Progenitor cell of endocrine pancreas (in vitro differentiated cells): ENCODE measurements at places on chromosomes 13 and 19.

DNA sequence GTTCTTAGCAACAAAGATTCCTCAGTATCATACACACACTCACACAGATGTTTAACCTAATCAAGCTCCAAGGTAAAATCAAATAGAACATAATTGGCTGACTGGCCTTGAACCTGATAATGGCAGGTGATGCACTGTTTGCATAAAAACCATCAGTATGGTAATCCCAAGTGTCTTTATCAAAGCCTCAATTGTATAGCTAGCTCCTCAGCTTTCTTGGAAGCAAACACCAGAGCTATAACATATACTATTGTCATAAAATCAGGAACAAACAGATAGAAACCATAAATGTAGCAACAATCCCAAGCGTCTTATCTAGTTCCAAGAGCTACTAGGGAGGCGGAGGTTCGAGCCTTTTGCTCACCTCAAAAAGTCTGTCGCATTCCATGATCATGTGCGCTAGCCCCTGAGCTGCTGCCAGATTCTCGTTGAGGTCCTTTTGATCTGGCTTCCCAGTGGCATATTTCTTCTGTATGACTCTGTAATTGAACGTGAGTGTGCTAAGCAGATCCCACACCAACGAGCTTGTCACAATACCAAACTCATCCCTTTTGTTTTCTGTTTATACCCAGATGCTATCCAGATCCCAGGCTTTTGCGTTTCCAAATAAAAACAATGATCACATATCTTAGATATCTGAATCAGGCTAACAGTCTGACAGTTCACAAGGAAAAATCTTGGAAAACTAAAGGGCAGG, 95.3 kb downstream of the KL start:
- DNase-seq, result no peak

DNA sequence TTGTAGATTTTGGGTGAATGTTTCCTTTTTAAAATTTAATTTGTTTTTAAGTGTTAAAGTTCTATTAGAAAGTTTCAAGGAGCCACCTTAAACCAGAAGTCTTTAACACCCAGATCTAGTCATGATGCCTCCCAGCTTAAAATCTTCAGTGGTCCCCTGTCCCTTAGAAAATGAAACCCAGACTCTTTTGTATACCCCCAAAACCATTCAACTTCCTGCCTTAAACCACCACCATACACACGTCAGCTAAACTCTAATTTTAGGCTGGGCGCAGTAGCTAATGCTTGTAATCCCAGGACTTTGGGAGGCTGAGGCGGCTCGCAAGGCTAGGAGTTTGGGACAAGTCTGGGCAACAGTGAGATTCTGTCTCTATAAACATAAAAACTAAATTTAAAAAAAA, 37.9 kb downstream of the N4BP2L1 start:
- DNase-seq, result no peak

DNA sequence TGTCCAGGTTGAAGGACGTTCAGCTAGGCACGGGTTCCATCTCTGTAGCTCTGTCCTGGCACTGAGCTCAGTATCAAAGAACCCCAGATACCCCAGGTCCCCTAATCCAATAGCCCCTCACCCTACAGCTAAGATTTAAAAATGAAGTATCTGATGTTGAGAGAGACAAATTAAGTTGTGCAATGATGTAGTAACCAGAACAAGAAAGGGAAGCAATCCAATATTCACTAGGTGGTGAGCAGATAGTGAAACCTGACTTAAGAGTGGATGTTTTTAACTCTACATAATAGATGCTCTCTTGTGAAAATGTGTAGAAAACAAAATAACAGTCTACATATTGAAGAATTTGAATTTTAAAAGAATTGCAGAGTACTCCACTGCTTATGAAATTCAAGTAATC, 1.8 kb downstream of the ACOD1 start:
- DNase-seq, result no peak

GRCh38 chr13:113926951-113927660, 46.8 kb downstream of the C13orf46 start:
- DNase-seq, result no peak

DNA sequence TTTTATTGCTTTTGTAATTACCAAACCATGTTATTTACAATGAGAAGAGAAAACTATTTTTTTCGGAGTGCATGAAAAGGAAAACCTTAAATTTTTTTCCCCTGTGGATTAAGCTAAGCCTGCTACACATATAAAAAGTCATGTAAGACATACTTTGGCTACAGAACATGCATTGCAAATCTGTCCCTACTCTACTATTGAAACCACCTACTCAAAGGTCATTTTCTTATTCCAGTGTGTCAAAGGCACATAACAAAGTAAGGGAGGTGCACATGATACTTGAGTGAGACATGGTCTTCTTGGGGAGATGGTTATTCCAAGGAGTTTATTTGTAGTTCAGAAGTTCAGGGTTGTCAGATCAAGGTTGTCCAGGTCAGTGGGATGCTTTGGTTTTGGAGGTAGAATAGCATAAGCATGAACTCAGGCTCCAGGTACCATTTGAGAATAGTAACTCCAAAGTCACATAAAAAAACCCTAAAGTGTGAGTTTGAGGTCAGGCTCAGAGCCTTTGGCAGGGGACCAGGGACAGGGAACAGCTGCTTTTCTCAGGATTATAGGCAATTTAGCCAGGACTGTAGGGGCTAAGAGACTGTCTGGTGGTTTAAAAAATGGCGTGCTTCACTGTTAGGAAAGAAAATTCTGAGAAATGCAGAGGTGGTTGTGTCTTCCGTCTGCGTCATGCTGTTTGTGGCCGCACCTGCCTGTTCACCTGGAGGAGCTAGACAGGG, 15.4 kb downstream of the FARP1 start:
- DNase-seq, result no peak

DNA sequence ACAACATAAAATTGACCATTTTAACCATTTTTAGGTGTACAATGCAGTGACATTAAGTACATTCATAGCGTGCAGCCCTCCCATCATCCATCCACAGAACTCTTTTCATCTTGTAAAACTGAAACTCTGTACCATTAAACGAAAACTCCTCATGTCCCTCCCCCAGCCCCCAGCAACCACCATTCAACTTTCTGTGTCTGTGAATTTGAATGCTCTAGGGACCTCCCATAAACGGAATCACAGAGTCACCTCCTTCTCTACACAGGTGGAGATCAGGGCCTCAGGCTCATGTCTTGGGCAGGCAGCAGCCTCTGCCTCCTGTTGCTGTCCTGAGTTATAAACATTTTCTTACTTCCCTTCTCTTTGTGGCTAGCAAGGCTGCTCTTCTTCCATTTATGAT, 7.3 kb upstream of the CCNE1 start:
- DNase-seq, result no peak

- DNase-seq, result no peak
Observed at GRCh38 chr19:11457115-11457514, 21.7 kb downstream of the PRKCSH start.

- DNase-seq, result no peak
Observed at GRCh38 chr13:80408270-80408669, 67.3 kb upstream of the SPRY2 start.

GRCh38 chr19:39199025-39199424, 2.3 kb downstream of the NCCRP1 start:
- no peak for DNase-seq

- DNase-seq, result no peak
Observed at GRCh38 chr13:52749419-52749818, 9.8 kb upstream of the CNMD start.

- DNase-seq, result no peak
Observed at GRCh38 chr13:36666477-36667229, 7.2 kb upstream of the SERTM1 start.

GRCh38 chr13:101514100-101514499, 61.6 kb downstream of the ITGBL1 start:
- no peak for DNase-seq

- DNase-seq, result no peak
Observed at GRCh38 chr13:34371645-34372395, 553.9 kb downstream of the RFC3 start.

- DNase-seq, result no peak
Observed at GRCh38 chr13:92553470-92554114, 673.0 kb upstream of the GPC6 start.

- no peak for DNase-seq
Observed at GRCh38 chr13:104553186-104553585, 1487.0 kb upstream of the SLC10A2 start.

- no peak for DNase-seq
Observed at GRCh38 chr13:78020861-78021260, 102.2 kb upstream of the EDNRB start.

DNA sequence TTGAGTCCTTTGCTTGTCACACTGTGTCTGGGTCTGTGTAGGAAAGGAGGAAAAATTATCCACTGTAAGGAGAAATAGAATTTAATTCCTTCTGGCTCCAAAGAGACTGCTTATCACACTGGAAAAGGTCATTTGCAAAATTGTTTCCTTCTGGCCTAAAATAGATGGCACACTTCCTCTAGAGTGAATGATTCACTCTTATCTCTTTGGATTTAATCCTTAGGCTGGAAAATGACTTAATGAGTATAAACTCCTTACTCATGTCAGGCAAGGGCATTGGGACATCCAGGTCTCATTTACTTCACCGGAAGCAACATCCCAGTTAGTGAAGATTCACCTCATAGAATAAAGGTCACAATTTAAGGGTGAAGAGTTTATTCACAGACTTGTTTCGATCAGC, 293.6 kb downstream of the OXGR1 start:
- no peak for DNase-seq

GRCh38 chr13:94325650-94326049, 153.8 kb downstream of the DCT start:
- DNase-seq, result no peak

DNA sequence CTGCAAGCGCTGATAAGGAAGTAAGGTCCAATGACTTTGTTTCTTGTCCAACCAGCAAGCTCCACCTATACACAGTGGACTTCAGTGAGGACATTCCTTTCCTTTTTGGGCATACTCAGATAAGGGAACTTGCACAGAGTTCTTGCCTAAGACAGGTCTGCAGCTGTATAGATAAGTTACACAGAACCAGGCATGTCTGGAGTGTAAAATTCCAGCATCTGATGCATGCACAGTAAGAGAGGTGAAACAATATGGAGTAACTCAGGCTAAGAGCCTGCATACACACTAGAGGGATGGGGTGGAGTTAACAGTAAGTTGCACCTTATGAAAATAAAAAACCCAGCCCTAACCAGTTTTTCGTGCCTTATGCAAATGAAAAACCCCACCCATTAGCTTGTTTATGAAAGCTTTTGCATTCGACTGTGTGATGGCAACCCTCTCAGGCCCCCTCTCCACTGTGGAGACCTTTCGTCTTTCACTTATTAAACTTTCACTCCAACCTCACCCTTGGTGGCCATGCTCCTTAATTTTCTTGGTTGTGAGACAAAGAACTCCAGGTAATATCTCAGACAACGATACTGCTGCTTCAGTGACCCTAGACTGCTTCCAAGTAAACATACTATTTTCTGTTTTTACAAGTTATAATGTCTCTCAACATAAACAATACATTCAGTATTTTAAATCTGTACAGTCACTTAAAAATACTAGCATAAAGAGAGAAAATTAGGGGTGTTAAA, 2859.0 kb upstream of the PCDH20 start:
- no peak for DNase-seq

GRCh38 chr19:15776991-15777970, 10.2 kb upstream of the OR10H5 start:
- no peak for DNase-seq

- DNase-seq, result no peak
Observed at GRCh38 chr19:29872224-29872731, 60.5 kb downstream of the CCNE1 start.

DNA sequence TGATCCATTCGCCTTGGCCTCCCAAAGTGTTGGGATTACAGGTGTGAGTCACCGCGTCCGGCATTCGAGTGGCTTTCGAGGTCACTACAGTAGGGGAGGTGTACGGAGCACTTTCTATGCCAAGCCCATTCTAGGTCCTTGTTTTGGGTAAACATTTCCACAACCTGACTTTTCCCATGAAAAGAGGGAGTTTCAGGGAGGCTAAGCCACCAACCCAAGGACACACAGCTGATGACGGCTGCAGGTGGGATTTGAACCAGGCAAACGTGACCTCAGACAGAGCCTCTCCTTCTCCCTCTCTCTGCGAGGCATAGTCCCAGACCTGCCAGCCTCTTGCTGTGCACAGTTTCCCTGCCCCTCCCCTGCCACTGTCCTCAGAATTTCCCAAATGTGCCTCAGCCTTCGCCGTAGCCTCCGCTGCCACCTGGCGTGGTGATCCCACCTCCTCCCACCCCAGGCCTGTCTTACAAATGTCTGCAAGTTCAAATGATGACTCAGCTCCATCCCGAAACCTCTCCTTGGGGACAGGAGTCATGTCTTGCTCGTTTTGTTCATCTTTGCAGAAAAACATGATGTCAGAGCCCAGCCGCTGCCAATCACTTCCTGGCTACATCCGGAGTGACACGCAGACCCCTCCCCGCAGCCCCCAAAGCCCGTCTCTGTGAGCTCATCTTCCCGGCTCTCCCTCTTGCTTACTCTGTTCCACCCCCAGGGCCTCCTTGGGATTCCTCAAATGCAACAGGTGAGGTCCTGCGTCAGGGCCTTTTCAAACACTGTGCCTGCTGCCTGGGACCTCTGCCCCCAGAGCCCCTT, 6.6 kb upstream of the GADD45B start:
- no peak for DNase-seq

- DNase-seq, result no peak
Observed at GRCh38 chr19:16599655-16600346, 27.6 kb upstream of the SLC35E1 start.

- DNase-seq, result no peak
Observed at GRCh38 chr19:39820696-39821095, 13.3 kb downstream of the DYRK1B start.

GRCh38 chr13:56907766-56908165, 233.0 kb upstream of the PRR20A start:
- no peak for DNase-seq

- DNase-seq, result no peak
Observed at GRCh38 chr19:14318873-14319272, 62.4 kb upstream of the ADGRE5 start.

GRCh38 chr13:35767256-35767976, 290.9 kb upstream of the MAB21L1 start:
- DNase-seq, result no peak

GRCh38 chr13:92572190-92572589, 654.4 kb upstream of the GPC6 start:
- DNase-seq, result no peak

GRCh38 chr13:23105051-23105450, 75.7 kb upstream of the SGCG start:
- no peak for DNase-seq

GRCh38 chr13:114140131-114140905, 7.9 kb upstream of the RASA3 start:
- no peak for DNase-seq

- no peak for DNase-seq
Observed at GRCh38 chr19:43353606-43354304, at the start of gene CD177. Gene CD177, plus strand, starts transcription at chr19:43353686. Its CDS starts 29 bp downstream, at chr19:43353715.

DNA sequence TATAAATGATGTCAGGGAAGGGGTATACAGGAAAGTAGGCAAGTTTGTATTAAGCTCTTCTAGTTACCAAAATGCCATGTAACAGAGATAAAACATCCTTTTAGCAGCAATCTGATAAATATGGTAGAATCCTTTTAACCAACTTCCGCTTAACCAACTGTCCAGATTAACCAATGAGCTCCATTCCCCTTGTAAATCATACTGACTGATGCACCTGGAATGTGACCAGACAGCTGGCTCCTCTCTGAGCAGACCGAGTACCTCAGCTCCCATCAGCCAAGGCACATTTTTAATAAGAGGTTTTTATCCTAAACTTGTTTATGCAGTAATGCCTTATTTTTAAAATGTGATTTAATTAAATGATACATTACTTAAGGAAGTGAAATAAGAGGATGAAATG, 66.4 kb downstream of the KLF12 start:
- DNase-seq, result no peak

GRCh38 chr13:24251525-24251924, 57.9 kb upstream of the C1QTNF9 start:
- no peak for DNase-seq
